Activated naive CD4-positive, alpha-beta T cell treated with anti-CD3 and anti-CD28 coated beads, Interleukin-2, amount 50 U/mL, for 72 hours (primary cell): ENCODE measurements at places on chromosomes 1 and 21. TPM values are rescaled to one million over a fixed set of nuclear protein-coding genes. Genes with fewer than 3 reads are reported as not detected.

NBPF26 gene
- 22.2 TPM for total RNA-seq

DOCK7 gene
- total RNA-seq = 8.3 TPM

ADORA3 gene
- 0.11 TPM for total RNA-seq

SF3B4 gene
- total RNA-seq = 47.6 TPM

MTF1 gene
- 21.0 TPM for total RNA-seq

LRRC38 gene
- not detected for total RNA-seq

BGLAP gene
- 4.3 TPM for total RNA-seq

HMCN1 gene
- not detected for total RNA-seq

OR10J1 gene
- not detected for total RNA-seq

OR6K3 gene
- total RNA-seq = not detected

GUCA2A gene
- not detected for total RNA-seq

GJA8 gene
- total RNA-seq = not detected

POGZ gene
- 89.5 TPM for total RNA-seq

NHLH2 gene
- not detected for total RNA-seq

EDARADD gene
- 1.6 TPM for total RNA-seq

SIKE1 gene
- total RNA-seq = 76.0 TPM

LINGO4 gene
- total RNA-seq = not detected

ERRFI1 gene
- total RNA-seq = 2.3 TPM

TMEM269 gene
- total RNA-seq = 0.53 TPM

CD53 gene
- total RNA-seq = 329 TPM

PDZK1 gene
- total RNA-seq = not detected

RGS1 gene
- 12.0 TPM for total RNA-seq

KLHDC9 gene
- total RNA-seq = 2.2 TPM

HRNR gene
- not detected for total RNA-seq

OR2AK2 gene
- not detected for total RNA-seq

SPRR1A gene
- total RNA-seq = not detected

FAM76A gene
- total RNA-seq = 5.7 TPM

TFAP2E gene
- 0.93 TPM for total RNA-seq

PTBP2 gene
- 20.4 TPM for total RNA-seq

PPM1J gene
- total RNA-seq = 0.46 TPM

COL9A2 gene
- total RNA-seq = 9.6 TPM

CRB1 gene
- total RNA-seq = 0.20 TPM
